ENCODE measurements at places on chromosomes 5 and 9.

DNA sequence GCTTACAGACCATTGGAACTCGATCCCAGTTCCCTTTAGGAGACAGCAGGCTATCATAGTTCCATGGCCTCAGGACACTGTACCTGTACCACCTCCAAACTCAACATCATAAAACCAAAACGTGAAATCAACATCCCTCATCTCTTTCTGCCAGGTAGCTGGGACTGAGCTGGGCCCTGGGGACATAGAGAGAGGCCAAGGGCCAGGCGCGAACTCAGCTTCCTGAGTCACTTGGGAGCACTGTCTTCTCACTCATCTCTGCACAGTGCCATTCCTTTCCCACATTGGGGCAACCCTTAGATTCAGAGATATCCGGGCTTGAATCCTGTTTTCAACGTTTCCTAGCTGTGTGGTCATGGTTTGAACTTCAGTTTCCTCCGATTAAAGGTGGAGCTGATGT, 12.2 kb downstream of the DAB2IP start:
- DNase-seq: no peak

DNA sequence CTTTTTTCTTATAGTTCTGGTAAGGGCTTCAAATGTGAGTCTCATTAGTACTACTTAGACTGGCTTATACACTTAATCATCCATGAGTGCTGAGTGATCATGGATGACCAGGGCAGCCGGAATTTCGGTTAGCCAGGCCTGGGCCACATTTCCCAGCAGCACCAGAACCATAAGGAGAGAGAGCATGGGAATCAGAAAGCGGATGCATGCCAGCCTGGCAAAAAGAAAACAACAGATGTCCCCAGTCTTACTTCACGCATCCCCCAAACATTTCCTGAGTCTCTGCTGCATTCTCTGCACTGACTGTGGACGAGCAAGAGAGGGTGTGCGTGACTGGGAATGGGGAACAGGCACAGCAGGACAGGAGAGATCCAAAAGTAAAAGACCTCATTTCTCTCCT, 371.1 kb upstream of the ZNF608 start:
- peak; percentile 54 for DNase-seq

GRCh38 chr9:95383845-95384244, 66.3 kb upstream of the FANCC start:
- peak; percentile 42 for DNase-seq

- no peak for DNase-seq
These were observed 220.6 kb downstream of the MELK start for GRCh38 chr9:36793277-36793676.

DNA sequence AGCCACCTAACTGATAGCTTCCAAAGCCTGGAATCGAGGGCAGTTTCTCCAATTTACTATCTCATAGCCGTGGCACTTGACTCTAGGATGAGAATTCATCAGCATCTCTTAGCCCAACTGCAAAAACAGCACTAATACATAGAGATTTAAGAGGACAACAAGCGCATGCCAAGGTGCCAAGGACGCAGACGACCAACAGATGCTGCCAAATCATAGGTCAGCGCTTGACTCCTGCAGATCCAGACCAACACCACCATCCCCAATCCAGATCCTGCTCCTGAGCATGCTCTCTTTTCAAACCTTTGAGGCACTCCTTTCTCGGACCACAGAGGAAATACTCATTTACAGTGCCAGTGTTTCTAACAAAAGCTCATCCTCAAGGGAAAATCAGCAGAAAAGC, 24.6 kb downstream of the NRG2 start:
- no peak for DNase-seq

DNA sequence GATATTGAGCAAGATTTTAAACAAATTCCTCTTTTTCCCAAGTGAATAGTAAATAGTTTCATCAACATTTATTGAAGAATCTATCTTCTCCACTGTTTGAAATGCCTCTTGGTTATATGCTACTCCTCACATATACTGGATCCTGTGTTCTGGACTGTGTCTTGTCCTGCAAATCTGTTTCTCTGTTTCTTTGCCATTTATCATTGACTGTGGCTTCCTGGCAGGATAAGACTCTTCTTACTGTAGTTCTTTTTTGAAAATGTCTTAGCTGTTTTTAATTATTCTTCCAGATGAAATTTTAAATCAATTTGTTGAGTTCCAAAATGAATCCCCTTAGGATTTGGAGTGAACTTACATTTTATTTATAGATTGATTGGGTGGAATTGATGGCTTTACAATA, 27.8 kb downstream of the RALGPS1 start:
- DNase-seq: no peak

GRCh38 chr9:72633966-72634365, 112.6 kb downstream of the TMC1 start:
- peak; percentile 65 for DNase-seq

- no peak for DNase-seq
These were observed 97.4 kb upstream of the FGF10 start for GRCh38 chr5:44486591-44486990.

DNA sequence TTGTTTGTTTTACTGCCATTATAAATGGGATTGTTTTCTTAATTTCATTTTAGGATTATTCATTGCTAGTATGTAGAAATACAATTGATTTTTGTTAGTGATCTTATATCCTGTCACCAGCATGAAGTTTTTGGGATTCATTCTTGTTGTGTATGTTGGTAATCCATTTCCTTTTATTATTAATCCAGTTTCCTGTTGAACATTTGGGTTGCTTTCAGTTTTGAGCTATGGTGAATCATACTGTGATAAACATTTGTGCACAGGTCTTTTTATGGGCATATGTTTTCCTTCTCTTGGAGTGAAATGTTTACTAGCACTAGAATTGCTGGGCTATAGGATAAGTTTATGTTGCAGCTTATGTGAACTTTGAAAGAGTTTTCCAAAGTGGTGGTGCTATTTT, 69.6 kb downstream of the MAN2A1 start:
- DNase-seq: peak; percentile 51

DNA sequence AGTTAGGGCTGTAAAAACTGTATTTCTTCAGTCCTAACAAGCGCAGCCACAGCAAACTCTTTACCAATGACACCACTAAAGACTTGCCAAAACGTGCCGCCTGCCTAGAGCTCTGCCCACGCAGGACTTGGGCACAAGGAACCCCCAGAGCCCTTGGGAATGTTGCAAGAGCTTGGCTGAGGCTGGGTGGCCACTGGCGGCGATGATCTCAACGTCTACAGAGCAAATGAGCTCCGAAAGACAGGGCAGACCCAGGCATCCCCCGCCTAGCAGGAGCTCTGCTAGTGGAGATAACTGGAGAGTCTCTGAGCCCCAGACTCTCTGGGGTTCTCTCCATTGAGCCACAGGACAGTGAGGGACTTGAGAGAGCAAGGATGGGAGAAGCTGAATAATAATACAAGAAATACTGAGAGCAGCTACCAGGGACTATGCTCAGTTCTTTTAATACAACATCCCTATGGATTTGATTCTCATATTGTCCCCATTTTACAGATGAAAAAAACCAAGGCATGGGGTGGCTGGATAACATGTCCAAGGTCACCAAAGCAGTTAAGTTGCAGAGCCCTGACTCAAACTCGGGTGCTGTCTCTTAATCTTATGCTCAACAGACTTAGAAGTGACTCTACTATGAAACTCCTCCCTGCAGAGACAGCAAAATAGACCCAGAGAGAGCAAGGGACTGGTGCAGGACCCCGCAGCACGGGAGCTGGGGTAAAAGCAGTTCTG, 32.5 kb downstream of the SHB start:
- peak; percentile 75 for DNase-seq

- no peak for DNase-seq
These were observed 4.2 kb upstream of the SEMA4D start for GRCh38 chr9:89502038-89502601.

- peak; percentile 64 for DNase-seq
These were observed 50.5 kb downstream of the HACD4 start for GRCh38 chr9:20980832-20981455.

DNA sequence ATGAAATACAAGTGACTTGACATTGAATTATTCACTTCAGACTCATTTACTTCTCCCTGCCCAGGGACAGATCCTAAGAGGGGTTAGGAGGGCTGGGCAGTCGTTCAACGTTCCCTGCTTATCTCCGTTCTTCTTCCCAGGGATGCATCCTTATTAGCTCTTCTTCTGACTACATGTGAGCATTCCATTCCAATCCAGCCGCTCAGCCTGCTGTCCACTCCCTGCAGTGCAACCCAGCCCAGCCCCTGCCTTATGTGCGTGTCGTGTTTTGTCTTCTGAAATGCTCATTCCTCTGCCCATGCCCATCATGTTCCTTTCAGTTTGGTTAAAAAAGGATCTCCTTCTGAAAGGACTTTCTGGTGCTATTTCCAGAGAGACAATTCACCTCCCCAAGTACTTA, 64.7 kb upstream of the PALM2AKAP2 start:
- no peak for DNase-seq

- peak; percentile 30 for DNase-seq
These were observed 606 bp downstream of the EEIG1 start for GRCh38 chr9:127980060-127980705.

DNA sequence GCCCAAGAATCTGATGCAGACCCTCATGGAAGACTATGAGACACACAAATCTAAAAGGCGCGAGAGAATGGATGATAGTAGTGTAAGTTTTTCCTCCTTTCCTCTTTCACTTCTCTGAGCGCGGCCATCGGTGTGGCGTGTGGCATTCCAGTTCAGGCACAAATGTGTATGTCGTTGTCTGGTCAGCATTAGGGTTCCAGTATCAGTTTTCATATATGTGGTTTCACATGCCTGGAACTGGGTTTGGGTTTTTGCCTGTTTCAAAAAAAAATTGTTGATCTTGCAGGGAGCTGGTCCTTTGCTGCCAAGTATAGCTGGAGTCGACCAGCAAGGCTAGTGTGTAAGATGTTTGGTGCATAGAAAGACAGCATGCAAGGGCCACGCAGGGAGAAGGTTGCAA, 51.5 kb downstream of the C9orf152 start:
- no peak for DNase-seq

DNA sequence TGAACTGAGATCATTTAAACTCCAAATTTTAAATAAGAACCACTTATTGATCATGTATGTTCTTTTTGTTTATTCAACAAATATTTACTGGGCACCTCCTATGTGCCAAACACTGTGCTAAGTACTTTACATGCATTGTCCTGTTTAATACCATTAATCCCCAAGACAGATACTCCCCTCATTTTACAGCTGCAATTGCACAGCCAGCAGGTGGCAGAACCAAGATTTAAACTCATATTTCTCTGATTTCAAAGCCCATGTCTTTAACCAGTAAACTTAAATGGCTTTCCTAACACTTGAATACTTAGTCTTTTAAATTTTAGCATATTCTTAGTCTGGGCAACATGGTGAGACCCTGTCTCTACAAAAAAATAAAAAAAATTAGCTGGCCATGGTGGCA, 43.4 kb upstream of the KIAA1958 start:
- DNase-seq: peak; percentile 26

GRCh38 chr9:81234924-81235610, 454.3 kb downstream of the TLE1 start:
- no peak for DNase-seq

GRCh38 chr9:72794946-72795345, 157.9 kb downstream of the ALDH1A1 start:
- DNase-seq: peak; percentile 4

DNA sequence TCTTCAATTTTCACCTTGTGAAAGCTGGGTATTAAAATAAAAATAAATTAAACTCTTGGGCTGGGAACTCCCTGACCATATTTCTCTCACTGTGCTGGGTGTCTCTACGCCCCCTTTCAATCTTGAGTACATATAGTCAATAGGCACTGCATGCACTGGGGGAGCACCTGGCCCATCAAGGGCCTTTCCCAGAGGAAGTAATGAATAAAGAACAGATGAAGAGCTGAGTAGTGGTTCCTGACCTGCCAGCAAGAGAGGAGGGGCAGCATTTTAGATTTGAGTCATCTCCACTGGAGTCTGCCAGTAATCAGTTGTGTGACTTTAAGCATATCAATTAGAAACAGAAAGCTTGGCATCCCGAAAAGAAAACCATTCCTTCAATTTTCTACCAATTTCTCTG, 6.2 kb downstream of the MAPKAP1 start:
- peak; percentile 8 for DNase-seq

DNA sequence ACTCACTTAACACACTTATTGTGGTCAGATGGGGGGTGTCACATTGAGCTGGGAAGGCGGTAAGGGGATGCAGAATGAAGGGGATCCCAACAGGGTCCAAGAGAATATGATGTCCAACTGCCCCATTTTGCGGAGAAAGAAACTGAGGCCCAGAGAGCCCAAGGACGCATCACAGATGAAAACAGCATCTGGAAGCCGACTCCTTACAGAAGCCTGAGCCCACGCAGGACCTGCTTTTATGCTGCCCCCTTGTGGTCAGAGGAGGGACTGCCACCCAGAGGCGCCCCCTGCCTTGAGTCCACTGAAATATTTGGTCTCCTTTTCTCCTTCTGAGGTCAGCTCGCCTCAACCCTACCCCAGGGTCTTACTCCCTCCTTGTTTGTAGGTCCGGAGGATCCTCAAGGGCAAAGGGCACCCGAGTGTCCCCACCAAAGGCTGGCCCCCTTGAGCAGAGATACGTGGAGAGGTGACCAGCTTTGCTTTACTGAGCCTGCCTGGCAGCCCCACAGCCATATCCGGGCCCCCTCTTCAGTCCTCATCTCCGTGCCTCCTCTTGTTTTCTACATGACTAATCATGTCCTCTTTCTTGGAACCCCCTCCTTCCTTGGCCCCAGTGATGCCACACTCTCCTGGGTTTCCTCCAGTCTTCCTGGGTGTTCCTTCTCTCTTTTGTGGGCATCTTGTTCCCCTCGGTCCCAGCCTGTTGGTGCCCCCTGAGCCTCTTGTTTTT, 30.0 kb upstream of the TTLL11 start:
- peak; percentile 67 for DNase-seq

GRCh38 chr9:126581893-126582292, 31.8 kb upstream of the LMX1B start:
- DNase-seq: no peak

DNA sequence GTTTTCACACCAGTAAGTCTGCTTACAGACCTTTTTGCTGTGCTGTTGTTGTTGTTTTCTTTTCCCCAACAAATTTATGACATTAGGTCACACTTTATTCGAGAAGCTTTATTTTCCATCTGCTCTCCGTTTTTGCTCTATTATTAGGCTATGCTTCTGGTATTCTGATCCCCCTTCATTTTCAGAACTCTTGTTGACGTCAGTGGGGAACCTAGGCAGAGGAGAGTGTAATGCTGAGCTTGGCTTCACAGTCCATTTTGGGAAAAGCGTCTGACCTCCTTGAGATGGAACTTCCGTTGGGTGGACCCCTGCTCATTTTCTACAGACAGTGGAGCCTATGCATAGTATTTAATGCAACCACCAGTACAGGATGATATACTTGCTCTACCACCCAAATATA, 387.9 kb upstream of the MEF2C start:
- no peak for DNase-seq

DNA sequence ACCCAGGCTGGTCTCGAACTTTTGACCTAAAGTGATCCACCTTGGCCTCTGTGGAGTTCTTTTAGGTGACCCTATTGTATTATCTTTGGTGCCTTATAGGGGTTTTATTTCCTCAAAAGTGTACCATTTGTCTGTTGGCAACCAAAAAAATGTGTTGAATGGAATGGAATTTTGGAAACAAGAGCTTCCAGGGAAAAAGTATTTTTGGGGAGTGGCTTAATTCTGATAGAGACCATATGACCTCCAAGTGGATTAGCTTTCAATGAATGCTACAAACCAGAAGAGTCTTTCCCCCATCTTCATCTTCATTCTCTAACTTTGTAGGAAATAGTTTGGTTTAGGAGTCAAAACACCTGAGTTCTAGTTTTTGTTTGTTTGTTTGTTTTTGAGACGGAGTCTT, 3.4 kb upstream of the OGN start:
- no peak for DNase-seq
